HCT116 (cell line): ENCODE measurements at places on chromosomes 3 and 15. TPM values are rescaled to one million over a fixed set of nuclear protein-coding genes. Genes with fewer than 3 reads are reported as not detected.

DNA sequence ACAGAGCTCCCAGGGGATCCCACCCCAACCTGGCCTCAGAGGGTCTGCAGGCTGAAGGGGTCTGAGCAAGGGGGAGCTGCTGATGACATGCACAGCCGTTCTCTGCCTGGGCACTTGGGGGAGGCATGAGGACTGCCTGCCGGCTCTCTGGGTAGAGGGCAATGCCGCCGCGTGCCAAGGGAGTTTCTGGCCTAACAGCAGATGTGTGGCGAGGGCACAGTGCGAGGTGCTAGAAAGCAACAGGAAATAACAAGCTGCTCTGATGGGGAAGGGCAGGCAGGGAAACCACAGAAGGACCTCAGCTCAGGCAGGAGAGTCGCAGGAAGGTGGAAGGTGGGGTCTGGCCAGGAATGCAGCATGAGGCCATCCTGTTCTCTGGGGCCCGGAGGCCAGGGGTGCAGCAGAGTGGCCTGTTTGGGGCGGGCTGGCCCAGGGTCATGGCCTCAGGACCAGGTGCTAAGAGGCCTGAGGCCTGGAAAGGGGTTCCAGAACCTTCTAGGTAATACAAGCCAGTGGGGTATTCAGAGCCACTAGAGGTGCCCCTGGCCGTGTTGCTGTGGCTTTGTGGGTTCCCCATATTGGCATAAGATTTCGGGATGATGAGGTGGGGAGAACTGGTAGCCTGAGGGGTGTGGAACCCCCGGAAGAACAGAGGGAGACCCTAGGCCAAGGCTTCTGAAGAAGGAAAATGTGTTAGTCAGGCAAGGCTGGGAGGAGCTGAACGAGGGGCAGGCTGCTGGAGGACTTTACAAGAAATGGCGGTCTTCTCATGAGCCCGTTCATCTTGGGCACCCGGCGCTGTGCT lies 41.2 kb downstream of the RGMA start:
- H3K4me3 ChIP-seq = no peak overlapping the region
- no peak for DNase-seq
- H3K36me3 ChIP-seq = no peaks in the 10 kb centered on the region
- H3K27me3 ChIP-seq = no peaks in the 10 kb centered on the region
- H3K4me1 ChIP-seq = no peaks in the 10 kb centered on the region
- no peak overlapping the region for H3K27ac ChIP-seq

- no peaks in the 10 kb centered on the region for H3K27me3 ChIP-seq
- no peaks in the 10 kb centered on the region for H3K36me3 ChIP-seq
- H3K27ac ChIP-seq = peak overlapping the region; percentile 77
- DNase-seq = no peak
- peaks cover 27% of the 10 kb centered on the region for H3K4me1 ChIP-seq
- H3K4me3 ChIP-seq = peak overlapping the region; percentile 57
Measured at GRCh38 chr15:41661078-41661517, 893 bp downstream of the MGA start.

- no peaks in the 10 kb centered on the region for H3K36me3 ChIP-seq
- H3K4me1 ChIP-seq = no peaks in the 10 kb centered on the region
- H3K4me3 ChIP-seq = no peak overlapping the region
- H3K27ac ChIP-seq = no peak overlapping the region
Measured at GRCh38 chr3:79954756-79955155, 187.0 kb upstream of the ROBO1 start.

DNA sequence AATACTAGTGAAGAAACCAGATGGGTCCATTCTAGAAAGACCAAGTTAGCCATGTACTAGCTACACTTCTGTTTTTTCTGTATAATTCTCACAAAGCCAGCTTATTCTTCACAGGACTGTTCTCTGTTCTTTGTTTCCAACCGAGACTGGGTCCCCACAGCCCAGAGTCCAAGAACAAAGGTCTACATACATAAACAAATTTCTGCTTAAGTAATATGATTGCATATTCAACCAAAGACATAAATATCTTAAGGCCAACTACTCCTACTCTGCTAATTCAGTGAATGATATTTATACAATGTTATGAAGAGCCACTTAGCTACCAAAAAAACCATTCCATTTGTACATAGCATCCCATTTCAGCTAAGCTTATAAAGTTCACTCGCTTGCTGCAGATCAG lies 299.8 kb upstream of the CCDC54 start:
- no peaks in the 10 kb centered on the region for H3K27me3 ChIP-seq
- DNase-seq = no peak
- H3K36me3 ChIP-seq = no peaks in the 10 kb centered on the region
- no peaks in the 10 kb centered on the region for H3K4me1 ChIP-seq
- H3K4me3 ChIP-seq = no peak overlapping the region

GRCh38 chr3:63580151-63580550 lies 72.3 kb upstream of the SNTN start:
- H3K27me3 ChIP-seq = 0 out of 2 replicates have a peak, but pooled peaks cover 8% of the 10 kb centered on the region
- H3K27ac ChIP-seq = no peak overlapping the region
- DNase-seq = no peak
- H3K4me3 ChIP-seq = no peak overlapping the region
- no peaks in the 10 kb centered on the region for H3K36me3 ChIP-seq

The GOLGA6L10 gene
- 1.2 TPM for total RNA-seq

- DNase-seq = no peak
- H3K4me1 ChIP-seq = peaks cover 15% of the 10 kb centered on the region
- H3K27me3 ChIP-seq = no peaks in the 10 kb centered on the region
- no peak overlapping the region for H3K27ac ChIP-seq
- H3K4me3 ChIP-seq = no peak overlapping the region
- H3K36me3 ChIP-seq = no peaks in the 10 kb centered on the region
Measured at GRCh38 chr15:94236608-94237007, 5.2 kb downstream of the MCTP2 start.

DNA sequence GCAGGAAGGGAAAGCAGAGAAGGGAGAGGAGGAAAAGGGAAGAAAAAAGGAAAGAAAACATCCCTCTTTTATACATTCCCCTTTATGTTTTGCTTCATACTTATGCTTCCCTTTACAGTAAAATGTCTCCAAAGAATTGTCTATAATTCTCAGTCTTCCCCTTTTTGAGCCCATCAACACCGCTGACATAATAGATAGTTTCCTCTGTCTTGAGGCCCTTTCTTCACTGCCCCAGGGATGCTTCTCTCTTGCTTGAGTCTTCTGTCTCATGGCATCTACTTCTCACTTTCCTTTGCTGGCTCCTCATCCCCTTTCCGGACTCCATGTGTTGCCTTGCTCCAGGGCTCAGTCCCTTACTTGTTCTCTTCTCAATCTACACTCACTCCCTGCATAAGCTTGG lies 99.7 kb upstream of the DAZL start:
- no peaks in the 10 kb centered on the region for H3K4me1 ChIP-seq
- DNase-seq = no peak
- no peak overlapping the region for H3K27ac ChIP-seq
- H3K27me3 ChIP-seq = no peaks in the 10 kb centered on the region; the same call in 1 of the 2 replicates
- H3K36me3 ChIP-seq = no peaks in the 10 kb centered on the region
- no peak overlapping the region for H3K4me3 ChIP-seq

DNA sequence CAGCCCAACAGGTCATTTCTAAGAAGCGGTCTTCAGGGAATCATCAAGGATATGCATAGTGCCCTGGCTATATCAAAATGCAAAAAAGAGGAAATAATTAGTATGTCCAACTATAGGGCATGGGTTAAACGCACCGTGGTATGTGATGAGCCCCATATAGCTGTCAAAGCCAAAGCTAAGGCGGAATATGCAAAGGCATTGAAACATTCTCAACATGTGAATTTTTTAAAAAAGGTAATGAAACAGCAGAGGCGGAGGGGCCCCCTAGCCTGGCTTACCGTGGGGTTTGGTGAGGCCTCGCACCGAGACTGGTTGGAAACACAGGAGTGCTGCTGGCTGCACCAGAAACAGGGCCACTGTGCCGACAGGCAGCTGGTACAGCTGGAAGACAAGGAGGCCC lies 23.2 kb downstream of the PLXND1 start:
- H3K4me1 ChIP-seq = no peaks in the 10 kb centered on the region
- no peaks in the 10 kb centered on the region for H3K27me3 ChIP-seq
- no peak overlapping the region for H3K4me3 ChIP-seq

The DIPK2A gene
- total RNA-seq = 11.0 TPM

DNA sequence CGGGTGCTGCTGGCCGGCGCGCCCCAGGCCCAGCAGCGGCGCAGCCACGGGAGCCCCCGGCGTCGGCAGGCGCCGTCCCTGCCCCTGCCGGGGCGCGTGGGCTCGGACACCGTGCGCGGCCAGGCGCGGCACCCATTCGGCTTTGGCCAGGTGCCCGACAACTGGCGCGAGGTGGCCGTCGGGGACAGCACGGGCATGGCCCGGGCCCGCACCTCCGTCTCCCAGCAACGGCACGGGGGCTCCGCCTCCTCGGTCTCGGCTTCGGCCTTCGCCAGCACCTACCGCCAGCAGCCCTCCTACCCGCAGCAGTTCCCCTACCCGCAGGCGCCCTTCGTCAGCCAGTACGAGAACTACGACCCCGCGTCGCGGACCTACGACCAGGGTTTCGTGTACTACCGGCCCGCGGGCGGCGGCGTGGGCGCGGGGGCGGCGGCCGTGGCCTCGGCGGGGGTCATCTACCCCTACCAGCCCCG lies 777 bp downstream of the LOXL1 start:
- no peaks in the 10 kb centered on the region for H3K27me3 ChIP-seq
- H3K27ac ChIP-seq = peak overlapping the region; percentile 94
- H3K36me3 ChIP-seq = no peaks in the 10 kb centered on the region
- DNase-seq = peak; percentile 6
- peaks cover 46% of the 10 kb centered on the region for H3K4me1 ChIP-seq

The RTP4 gene
- not detected for total RNA-seq

DNA sequence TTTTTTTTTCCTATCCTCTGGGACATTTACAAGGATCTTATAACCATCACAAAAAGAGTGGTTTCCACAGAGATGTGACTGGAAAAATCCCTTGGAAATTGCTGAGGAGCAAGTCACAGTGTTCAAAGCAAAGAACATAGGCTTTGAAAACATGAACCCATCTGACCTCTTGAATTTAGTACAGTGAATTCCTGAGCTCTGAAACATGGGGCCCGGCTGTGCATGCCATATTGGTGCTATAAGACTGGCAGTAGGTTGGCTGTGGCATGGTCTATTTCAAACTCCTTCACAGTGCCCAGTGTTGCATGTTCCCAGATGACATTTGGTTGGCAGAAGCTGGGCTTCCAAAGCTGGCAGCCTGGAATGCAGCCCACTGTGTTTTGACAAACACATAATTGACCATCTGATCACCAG lies 202.2 kb downstream of the TIGIT start:
- H3K27ac ChIP-seq = peak overlapping the region; percentile 77; the same call in 1 of the 2 replicates
- peak; percentile 68 for DNase-seq
- peaks cover 64% of the 10 kb centered on the region for H3K4me1 ChIP-seq
- no peaks in the 10 kb centered on the region for H3K27me3 ChIP-seq

The SEMA6D gene
- total RNA-seq = 0.02 TPM

- no peak overlapping the region for H3K4me3 ChIP-seq
- no peaks in the 10 kb centered on the region for H3K27me3 ChIP-seq
- no peaks in the 10 kb centered on the region for H3K4me1 ChIP-seq
- no peaks in the 10 kb centered on the region for H3K36me3 ChIP-seq
- no peak for DNase-seq
- H3K27ac ChIP-seq = no peak overlapping the region
Measured at GRCh38 chr15:45499426-45499825, 23.1 kb downstream of the SLC30A4 start.

The U2SURP gene
- total RNA-seq = 132 TPM

DNA sequence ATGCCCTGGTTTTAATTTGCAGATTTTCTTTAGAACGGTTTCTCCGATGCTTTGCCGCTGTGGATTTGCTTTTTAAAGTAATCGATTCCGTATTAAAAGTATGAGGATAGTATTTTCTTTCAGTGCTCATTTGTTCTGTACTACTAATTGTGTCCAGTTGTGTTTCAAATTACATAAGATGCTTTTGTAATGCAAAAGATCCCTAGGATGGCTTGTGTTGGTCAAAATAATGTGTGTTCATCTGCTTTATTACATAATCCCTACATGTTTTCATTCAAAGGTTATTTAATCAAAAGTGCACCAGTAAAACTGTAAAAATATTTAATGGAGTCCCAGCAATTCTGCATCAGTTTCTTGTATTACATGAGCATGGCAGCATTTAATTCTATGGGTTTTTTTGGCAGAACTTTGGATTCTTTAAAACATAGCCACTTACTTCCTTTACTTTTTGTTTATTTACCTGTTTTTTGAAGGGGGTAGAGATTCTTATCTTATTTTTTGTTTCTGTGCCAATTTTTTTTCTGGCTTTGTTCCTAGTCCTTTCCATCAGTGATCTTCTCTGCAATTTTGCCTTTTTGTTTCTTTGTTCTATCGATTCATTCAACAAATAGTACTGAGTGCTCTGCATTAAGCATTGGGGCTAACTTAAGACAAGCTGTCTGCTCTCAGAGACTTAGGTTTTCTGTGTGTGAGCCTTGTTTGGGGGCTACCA lies 352.8 kb downstream of the LRTM1 start:
- no peaks in the 10 kb centered on the region for H3K27me3 ChIP-seq

- H3K4me1 ChIP-seq = no peaks in the 10 kb centered on the region
- DNase-seq = no peak
- H3K36me3 ChIP-seq = no peaks in the 10 kb centered on the region
- no peak overlapping the region for H3K4me3 ChIP-seq
- H3K27me3 ChIP-seq = no peaks in the 10 kb centered on the region
Measured at GRCh38 chr3:187242900-187243299, 45.6 kb downstream of the RTP1 start.
